Hair follicle dermal papilla cell (primary cell): ENCODE measurements at places on chromosomes 12 and 14. TPM values are rescaled to one million over a fixed set of nuclear protein-coding genes. Genes with fewer than 3 reads are reported as not detected.

Gene AKAP3
- 1.8 and 2.7 TPM in 2 replicates for total RNA-seq

Gene BATF
- not detected in 2 replicates for total RNA-seq

Gene CIROP
- total RNA-seq = 0.12 TPM in 1 of 2 replicates, not detected in the other

Gene CLEC9A
- not detected in 2 replicates for total RNA-seq

Gene ERBB3
- total RNA-seq = 0.73 and 2.3 TPM in 2 replicates

Gene RPS6KA5
- total RNA-seq = 1.3 and 2.4 TPM in 2 replicates

Gene ANO2
- 1.1 TPM in 1 of 2 replicates, not detected in the other for total RNA-seq

Gene PTPN6
- total RNA-seq = 0.61 and 0.65 TPM in 2 replicates

Gene METTL3
- total RNA-seq = 44.8 and 59.4 TPM in 2 replicates

Gene KRT82
- not detected in 2 replicates for total RNA-seq

Gene SLC7A7
- 6.7 and 10.2 TPM in 2 replicates for total RNA-seq

Gene CLEC1B
- total RNA-seq = not detected in 2 replicates

Gene PPP4R4
- 2.7 and 5.4 TPM in 2 replicates for total RNA-seq

Gene CYP27B1
- 1.2 and 1.9 TPM in 2 replicates for total RNA-seq

Gene EXOC3L4
- not detected in 2 replicates for total RNA-seq

Gene CAND1
- 113 and 130 TPM in 2 replicates for total RNA-seq

Gene IFNG-AS1
- total RNA-seq = not detected in 2 replicates

Gene TSPAN19
- total RNA-seq = not detected in 2 replicates

Gene KRT5
- total RNA-seq = 9.4 and 10.5 TPM in 2 replicates

Gene STK38L
- 13.8 and 17.2 TPM in 2 replicates for total RNA-seq

Gene FBRSL1
- 2.4 and 2.9 TPM in 2 replicates for total RNA-seq

Gene TMEM263
- 160 and 165 TPM in 2 replicates for total RNA-seq

Gene KIF5A
- total RNA-seq = 1.8 and 2.7 TPM in 2 replicates

Gene ADCY6
- total RNA-seq = 34.9 and 52.2 TPM in 2 replicates

Gene C3AR1
- 0.16 TPM in 1 of 2 replicates, not detected in the other for total RNA-seq

Gene SPX
- 0.32 TPM in 1 of 2 replicates, not detected in the other for total RNA-seq

Gene TAS2R30
- 3.6 and 8.8 TPM in 2 replicates for total RNA-seq

Gene RESF1
- 17.1 and 20.9 TPM in 2 replicates for total RNA-seq

Gene LPAR5
- total RNA-seq = 0.12 TPM in 1 of 2 replicates, not detected in the other

Gene L2HGDH
- 2.3 and 2.8 TPM in 2 replicates for total RNA-seq

Gene IFI27
- 82.3 and 282 TPM in 2 replicates for total RNA-seq

Gene ETFBKMT
- total RNA-seq = 4.4 and 5.1 TPM in 2 replicates

Gene C12orf50
- total RNA-seq = not detected in 2 replicates

Gene OVCH1
- total RNA-seq = not detected in 2 replicates

Gene HOXC4
- total RNA-seq = 0.16 and 0.24 TPM in 2 replicates

Gene POLR3B
- total RNA-seq = 10.2 and 10.5 TPM in 2 replicates

Gene MYF6
- not detected in 2 replicates for total RNA-seq

Gene RASSF9
- 2.3 and 3.2 TPM in 2 replicates for total RNA-seq

Gene RD3L
- total RNA-seq = not detected in 2 replicates

Gene LRRC74A
- total RNA-seq = not detected in 2 replicates

Gene OR6C75
- not detected in 2 replicates for total RNA-seq

Gene SCN8A
- total RNA-seq = 37.4 and 50.6 TPM in 2 replicates

Gene PRMT5
- 39.7 and 50.0 TPM in 2 replicates for total RNA-seq

Gene RHEBL1
- total RNA-seq = 0.36 TPM in 1 of 2 replicates, not detected in the other
